Caco-2 (cell line): ENCODE measurements at places on chromosomes 5 and 9. TPM values are rescaled to one million over a fixed set of nuclear protein-coding genes. Genes with fewer than 3 reads are reported as not detected.

ARHGEF39 gene
- total RNA-seq, result 31.4 and 32.8 TPM in 2 replicates

C9orf152 gene
- 0.36 and 0.42 TPM in 2 replicates for total RNA-seq

DNA sequence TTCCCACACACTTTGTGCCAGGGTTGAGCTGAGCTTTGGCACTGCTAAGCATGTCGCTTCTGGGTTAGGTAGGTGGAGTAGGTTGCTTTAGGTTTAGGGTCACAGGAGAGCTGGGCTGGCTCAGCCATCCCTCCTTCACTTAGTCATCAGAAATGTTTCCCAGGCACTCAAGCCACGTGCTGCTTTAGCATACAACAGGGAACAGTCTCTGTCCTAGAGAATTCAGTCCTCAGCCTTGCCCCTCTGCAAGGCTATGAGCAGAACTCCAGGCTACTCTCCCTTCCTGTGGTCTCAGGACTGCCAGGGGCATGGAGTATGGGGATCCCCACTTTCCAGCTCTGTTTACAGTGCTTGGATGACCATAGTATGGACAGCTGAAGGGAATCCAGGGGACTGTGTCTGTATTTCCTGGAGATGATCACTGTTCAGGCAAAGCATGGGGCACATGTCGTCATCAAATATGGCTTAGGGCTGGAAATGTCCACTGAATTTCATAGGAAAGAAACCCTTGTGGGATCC, 7.5 kb upstream of the ANKRD33B start:
- no peak for DNase-seq

DNA sequence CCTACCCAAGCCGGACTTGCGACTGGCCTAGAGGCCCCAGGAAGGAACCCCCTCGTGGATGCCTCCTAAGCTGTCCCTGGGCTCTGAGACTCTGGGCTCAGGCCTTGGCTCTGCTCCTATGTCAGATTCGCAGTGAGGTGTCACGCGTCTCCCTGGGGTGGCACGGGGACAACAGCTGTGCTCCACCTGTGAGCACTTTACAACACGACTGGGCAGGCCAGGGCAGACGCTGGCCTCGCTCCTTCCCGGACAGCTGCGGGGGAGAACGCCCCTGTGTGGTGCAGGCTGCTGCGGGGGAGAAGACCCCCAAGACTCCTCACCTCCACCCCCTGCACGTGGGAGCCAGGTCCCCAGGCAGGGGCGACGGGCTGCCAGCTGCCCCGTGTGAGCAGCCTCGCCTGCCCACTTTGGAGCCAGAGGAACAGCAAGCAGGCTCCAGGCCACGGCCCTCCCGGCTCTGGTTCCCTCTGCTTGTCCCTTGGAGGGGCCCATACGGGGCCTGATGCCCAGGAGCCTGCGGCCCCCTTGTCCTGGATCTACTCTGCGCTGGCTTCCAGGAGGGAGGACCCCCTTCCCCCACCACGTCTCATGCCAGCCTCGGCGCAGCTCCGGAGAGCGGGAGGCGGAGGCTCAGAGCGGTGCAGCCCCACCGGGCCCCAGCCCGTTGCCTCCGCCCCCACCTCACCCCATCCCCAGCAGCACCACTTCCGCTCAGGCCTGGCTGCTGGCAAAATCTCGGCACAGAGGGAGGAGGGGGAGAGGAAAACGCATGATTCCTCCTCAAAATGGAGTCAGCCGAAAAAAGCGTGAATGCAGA, 36.0 kb downstream of the SARDH start:
- DNase-seq, result no peak

- DNase-seq, result no peak
Observed at GRCh38 chr9:124553738-124554137, 46.5 kb upstream of the NR5A1 start.

DNA sequence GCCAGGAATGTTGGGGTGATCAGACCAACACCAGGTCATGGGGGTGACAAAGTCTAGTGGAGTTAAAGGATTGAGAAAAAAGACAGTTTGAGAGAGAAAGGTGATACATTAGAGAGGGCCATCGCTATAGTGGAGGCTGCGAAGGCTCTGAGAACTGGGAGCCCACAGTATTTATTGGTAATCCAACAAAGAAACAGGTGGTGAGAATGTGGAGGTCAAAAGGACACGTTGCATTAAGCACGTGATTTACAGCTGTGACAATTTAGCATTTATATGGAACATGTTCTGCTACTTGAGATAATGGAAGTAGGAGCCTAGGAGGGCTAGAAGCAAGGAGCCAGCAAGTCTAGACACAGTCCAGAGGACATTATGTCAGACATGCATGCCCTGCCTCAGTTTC, 2086.5 kb upstream of the C9orf72 start:
- no peak for DNase-seq
